Activated CD4-positive, alpha-beta T cell treated with anti-CD3 and anti-CD28 coated beads for 36 hours (primary cell): ENCODE measurements at places on chromosomes 2 and 18. TPM values are rescaled to one million over a fixed set of nuclear protein-coding genes. Genes with fewer than 3 reads are reported as not detected.
A peak's percentile ranks its signal among the peaks of the same experiment; 100 is the strongest.

GRCh38 chr2:99858951-99859596 is 283.3 kb downstream of the AFF3 start:
- peaks cover 22% of the 10 kb centered on the region for H3K4me1 ChIP-seq
- no peaks in the 10 kb centered on the region for H3K27me3 ChIP-seq
- no peak for DNase-seq
- no peak overlapping the region for H3K27ac ChIP-seq
- no peak overlapping the region for H3K4me3 ChIP-seq
- peaks cover 3% of the 10 kb centered on the region for H3K36me3 ChIP-seq

The TCF23 gene
- total RNA-seq: not detected

DNA sequence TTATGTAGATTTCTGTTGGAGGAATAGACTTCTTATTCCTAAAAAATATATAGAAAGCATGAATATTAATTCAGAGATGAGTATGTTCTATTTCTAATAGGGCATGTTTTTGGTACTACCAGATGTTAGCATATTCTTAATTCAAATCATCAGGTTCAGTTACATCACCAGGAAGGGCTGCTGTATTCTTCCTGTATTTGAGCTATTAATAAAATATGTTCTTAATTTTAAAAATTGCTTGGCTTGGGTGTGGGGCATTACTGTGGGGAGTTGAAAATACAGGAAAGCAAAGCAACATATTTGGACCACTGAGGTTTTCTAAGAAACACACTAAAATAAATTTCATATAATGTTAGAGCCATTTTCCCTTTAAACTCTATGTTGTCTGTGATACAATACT is 343.0 kb downstream of the EPHA4 start:
- no peaks in the 10 kb centered on the region for H3K27me3 ChIP-seq
- no peaks in the 10 kb centered on the region for H3K36me3 ChIP-seq
- H3K27ac ChIP-seq: no peak overlapping the region
- H3K4me3 ChIP-seq: no peak overlapping the region
- DNase-seq: no peak

DNA sequence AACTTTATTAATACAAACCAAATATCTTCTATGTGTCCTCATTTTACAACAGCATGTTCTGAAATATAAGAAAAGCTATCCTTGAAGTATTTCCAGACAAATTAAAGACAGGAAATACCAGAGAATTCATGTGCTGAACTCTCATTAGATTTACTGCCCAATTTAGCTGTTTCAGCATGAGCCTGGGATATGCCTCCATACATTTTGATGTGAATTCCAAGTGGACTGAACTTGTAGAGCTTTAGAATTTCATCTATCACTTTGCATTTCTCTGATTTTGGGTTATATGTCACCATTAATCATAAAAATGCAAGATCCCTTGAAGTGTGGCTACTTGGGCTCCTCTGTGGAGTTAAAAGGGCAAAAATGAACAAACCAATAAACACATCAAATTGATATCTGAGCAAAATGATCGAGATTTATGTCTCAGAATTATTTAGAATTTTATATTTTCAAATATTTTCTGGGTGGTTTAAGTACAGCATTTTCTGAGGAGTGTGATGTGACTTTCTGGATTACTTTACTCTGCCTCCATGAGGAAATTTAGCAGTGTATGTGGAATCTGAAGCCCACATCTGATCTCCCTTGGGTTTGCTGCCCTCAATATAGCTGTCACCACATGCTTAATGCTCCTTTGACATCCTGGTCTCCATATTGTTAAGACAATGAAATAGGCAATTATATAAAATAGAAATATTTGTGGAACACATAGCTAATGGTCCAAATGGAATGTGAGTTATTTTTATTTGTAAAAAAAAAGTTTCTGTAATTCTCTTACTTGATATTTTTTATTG is 206.6 kb upstream of the RBMS1 start:
- H3K4me3 ChIP-seq: no peak overlapping the region
- no peaks in the 10 kb centered on the region for H3K36me3 ChIP-seq
- DNase-seq: no peak
- no peaks in the 10 kb centered on the region for H3K27me3 ChIP-seq
- H3K27ac ChIP-seq: no peak overlapping the region
- peaks cover 14% of the 10 kb centered on the region for H3K4me1 ChIP-seq

The REG3G gene
- total RNA-seq: not detected

The EHD3 gene
- 1.4 TPM for total RNA-seq

DNA sequence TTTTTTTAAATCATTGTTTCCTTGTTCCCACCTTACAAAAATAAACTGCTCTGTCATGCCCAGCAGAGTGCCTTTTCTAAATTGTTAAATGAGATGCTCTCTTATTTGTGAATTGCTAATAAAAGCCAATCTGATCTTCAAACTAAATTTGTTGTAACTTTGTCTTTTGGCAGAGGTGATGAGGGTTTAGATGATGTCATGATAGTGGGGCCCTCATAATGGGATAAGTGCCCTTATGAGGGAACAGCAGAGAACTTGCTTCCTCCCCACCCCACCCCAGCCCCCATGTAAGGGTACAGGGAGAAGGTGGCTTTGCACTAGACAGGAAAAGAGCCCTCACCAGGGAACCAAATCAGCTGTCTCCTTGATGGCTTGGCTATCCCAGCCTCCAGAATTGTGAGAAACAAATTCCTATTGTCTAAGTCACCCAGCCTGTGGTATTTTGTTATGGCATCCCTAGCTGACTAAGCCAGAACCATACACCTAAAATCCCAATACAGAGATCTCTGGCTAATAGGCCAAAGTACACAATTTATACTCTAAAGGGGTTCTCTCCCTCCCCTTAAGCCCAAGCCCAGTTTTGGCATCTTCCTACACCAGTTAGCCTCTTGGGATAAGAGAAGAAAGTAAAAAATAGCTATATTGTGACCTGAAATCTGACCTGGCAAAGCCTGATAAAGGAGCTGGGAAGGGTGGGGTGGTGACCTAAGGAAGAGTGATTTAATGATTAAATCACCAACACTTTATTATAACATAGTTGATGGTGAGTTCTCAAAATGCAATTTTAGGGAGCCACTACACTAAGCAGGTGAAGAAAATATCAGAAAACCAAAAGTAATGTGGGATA is 40.3 kb upstream of the HNRNPA3 start:
- H3K36me3 ChIP-seq: no peaks in the 10 kb centered on the region
- H3K27ac ChIP-seq: no peak overlapping the region
- no peak overlapping the region for H3K4me3 ChIP-seq
- no peak for DNase-seq

- H3K4me1 ChIP-seq: peaks cover 14% of the 10 kb centered on the region
- H3K27ac ChIP-seq: no peak overlapping the region
- no peak for DNase-seq
- H3K27me3 ChIP-seq: no peaks in the 10 kb centered on the region
Observed at GRCh38 chr18:62738639-62739038, 23.3 kb downstream of the PHLPP1 start.

- H3K27ac ChIP-seq: peak overlapping the region; percentile 98
- H3K4me1 ChIP-seq: peaks cover 38% of the 10 kb centered on the region
- H3K4me3 ChIP-seq: peak overlapping the region; percentile 86
- H3K36me3 ChIP-seq: peaks cover 32% of the 10 kb centered on the region
- DNase-seq: no peak
- no peaks in the 10 kb centered on the region for H3K27me3 ChIP-seq
Observed at GRCh38 chr2:195659114-195659513, 2.1 kb downstream of the SLC39A10 start.

The G6PC2 gene
- not detected for total RNA-seq

The ALK gene
- total RNA-seq: not detected
